ENCODE measurements at places on chromosomes 16 and 17. TPM values are rescaled to one million over a fixed set of nuclear protein-coding genes. Genes with fewer than 3 reads are reported as not detected.

- peak; percentile 80 for DNase-seq
These were observed 112.4 kb upstream of the NOL11 start for GRCh38 chr17:67605256-67605912.

- DNase-seq, result no peak
These were observed 93.3 kb upstream of the NLRP1 start for GRCh38 chr17:5677620-5678019.

- DNase-seq, result no peak
These were observed 220.3 kb upstream of the IRX3 start for GRCh38 chr16:54506741-54507500.

PRRT2 gene
- total RNA-seq, result 30.6 TPM

CNTD1 gene
- 0.81 TPM for total RNA-seq

Data from aorta (tissue), 5 donors.